ENCODE measurements at places on chromosomes 7 and 10.
A peak's percentile ranks its signal among the peaks of the same experiment; 100 is the strongest.

DNA sequence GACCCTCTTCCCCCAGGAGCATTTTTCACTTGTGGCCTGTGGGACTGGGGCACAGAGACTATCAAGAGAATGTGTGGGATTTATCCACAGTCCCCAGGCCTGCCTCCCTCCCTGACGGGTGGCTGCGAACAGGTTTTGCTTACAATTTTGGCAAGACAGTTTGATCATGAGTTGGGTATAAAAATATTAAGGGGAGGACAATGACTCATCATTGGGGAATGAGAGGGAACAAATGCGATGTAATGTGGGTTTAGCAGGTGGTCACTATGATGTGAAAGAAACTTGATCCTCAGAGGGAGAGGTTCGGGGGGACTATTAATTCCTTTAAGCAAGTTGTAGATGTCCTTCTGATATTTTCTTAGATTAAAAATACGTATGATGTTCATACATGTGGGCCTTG, 52.2 kb downstream of the EMX2 start:
- H3K27me3 ChIP-seq: peaks cover 44% of the 10 kb centered on the region
- H3K4me1 ChIP-seq: no peaks in the 10 kb centered on the region
- DNase-seq: no peak
- H3K36me3 ChIP-seq: no peaks in the 10 kb centered on the region

DNA sequence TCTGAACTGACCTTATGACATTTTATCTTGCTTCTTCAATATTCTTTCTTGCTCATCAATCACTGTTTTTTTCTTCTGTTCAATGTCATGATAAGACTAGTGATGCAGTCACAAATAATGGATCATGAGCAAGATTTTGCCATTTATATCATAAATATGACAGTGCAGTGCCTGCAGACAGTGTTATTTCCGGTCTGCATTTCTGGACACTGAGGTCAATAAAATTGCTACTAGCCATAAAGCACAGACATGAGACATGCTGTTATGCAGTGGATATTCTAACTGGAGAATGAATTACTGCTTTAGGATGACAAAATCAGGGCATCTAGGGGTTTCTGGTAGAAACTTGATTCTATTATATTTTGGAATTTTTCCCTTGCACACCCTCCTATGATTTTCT, 1509.7 kb upstream of the LRRTM3 start:
- DNase-seq: no peak
- H3K27ac ChIP-seq: no peak overlapping the region
- no peaks in the 10 kb centered on the region for H3K36me3 ChIP-seq
- no peaks in the 10 kb centered on the region for H3K4me1 ChIP-seq

DNA sequence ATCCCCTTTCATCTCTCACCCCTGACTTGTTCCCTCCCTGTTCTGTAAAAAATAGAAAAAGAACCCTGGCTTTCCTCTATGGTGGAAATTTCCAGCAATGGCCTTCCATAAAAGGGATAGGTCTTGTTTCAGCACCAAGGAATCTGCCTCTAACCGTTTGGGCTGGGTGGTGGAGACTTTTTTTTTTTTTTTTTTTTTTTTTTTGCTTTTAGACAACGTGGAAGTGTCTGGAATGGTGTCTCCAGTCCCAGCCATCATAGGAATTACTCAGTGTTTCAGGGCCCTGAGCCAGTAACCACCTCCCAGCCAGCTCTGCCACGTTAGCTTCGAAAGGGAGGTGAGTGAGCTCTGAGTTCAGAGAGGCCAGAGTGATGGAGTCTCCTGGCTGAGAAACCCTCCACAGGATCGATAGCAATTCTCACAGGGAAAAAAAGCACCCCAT, 97.3 kb upstream of the COL1A2 start:
- no peak overlapping the region for H3K4me3 ChIP-seq
- DNase-seq: no peak
- no peaks in the 10 kb centered on the region for H3K4me1 ChIP-seq
- H3K36me3 ChIP-seq: no peaks in the 10 kb centered on the region
- H3K27me3 ChIP-seq: peaks cover 14% of the 10 kb centered on the region

- no peaks in the 10 kb centered on the region for H3K27me3 ChIP-seq
- peaks cover 79% of the 10 kb centered on the region for H3K4me1 ChIP-seq
- H3K27ac ChIP-seq: no peak overlapping the region
- peaks cover 66% of the 10 kb centered on the region for H3K36me3 ChIP-seq
- H3K4me3 ChIP-seq: no peak overlapping the region
Observed at GRCh38 chr10:22708772-22709171, 5.6 kb downstream of the PIP4K2A start.

- no peak for DNase-seq
- H3K4me1 ChIP-seq: no peaks in the 10 kb centered on the region
- no peak overlapping the region for H3K27ac ChIP-seq
- no peak overlapping the region for H3K4me3 ChIP-seq
- H3K27me3 ChIP-seq: no peaks in the 10 kb centered on the region
Observed at GRCh38 chr7:30559611-30560010, 35.1 kb upstream of the GARS1 start.

GRCh38 chr10:113047605-113047962, 97.5 kb downstream of the TCF7L2 start:
- no peak for DNase-seq
- peaks cover under 1% of the 10 kb centered on the region for H3K27me3 ChIP-seq
- no peak overlapping the region for H3K4me3 ChIP-seq
- no peaks in the 10 kb centered on the region for H3K36me3 ChIP-seq

GRCh38 chr10:132487241-132488135, 50.1 kb upstream of the INPP5A start:
- no peak overlapping the region for H3K4me3 ChIP-seq
- no peaks in the 10 kb centered on the region for H3K27me3 ChIP-seq
- DNase-seq: no peak
- no peak overlapping the region for H3K27ac ChIP-seq

DNA sequence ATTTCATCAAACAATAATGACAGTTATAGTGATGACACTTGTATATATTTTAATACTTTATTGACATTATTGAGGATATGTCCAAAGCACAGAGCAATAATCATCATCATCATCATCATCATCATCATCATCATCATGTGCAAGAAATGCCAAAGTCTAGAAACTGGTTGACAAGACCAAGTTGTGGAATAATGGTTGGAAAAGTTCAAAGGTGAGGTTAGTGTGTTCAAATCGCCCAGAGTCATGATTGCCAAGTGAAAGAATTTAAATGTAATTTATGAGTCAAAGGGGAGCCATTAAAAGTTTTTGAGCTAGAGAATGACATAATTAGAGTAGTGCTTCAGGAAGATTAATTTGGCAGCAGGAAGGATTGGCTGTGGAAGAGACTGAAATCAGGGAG, 852.4 kb downstream of the SORCS1 start:
- no peak overlapping the region for H3K27ac ChIP-seq
- no peaks in the 10 kb centered on the region for H3K4me1 ChIP-seq
- no peaks in the 10 kb centered on the region for H3K36me3 ChIP-seq
- no peak for DNase-seq
- no peaks in the 10 kb centered on the region for H3K27me3 ChIP-seq

- peak; percentile 38 for DNase-seq
- H3K27me3 ChIP-seq: peaks cover 66% of the 10 kb centered on the region
- peak overlapping the region; percentile 50 for H3K27ac ChIP-seq
Observed at GRCh38 chr10:125064681-125065492, 95.5 kb downstream of the CTBP2 start.

GRCh38 chr7:64516451-64516850, 46.4 kb downstream of the ZNF680 start:
- no peak for DNase-seq
- no peak overlapping the region for H3K4me3 ChIP-seq
- no peak overlapping the region for H3K27ac ChIP-seq
- H3K27me3 ChIP-seq: no peaks in the 10 kb centered on the region
- peaks cover 81% of the 10 kb centered on the region for H3K36me3 ChIP-seq

- H3K4me3 ChIP-seq: no peak overlapping the region
- no peaks in the 10 kb centered on the region for H3K36me3 ChIP-seq
- H3K27ac ChIP-seq: no peak overlapping the region
- DNase-seq: no peak
- peaks cover 29% of the 10 kb centered on the region for H3K27me3 ChIP-seq
Observed at GRCh38 chr10:93190372-93190771, 116.7 kb downstream of the CYP26A1 start.

- no peak for DNase-seq
- peaks cover 3% of the 10 kb centered on the region for H3K27me3 ChIP-seq
- no peaks in the 10 kb centered on the region for H3K4me1 ChIP-seq
- H3K4me3 ChIP-seq: no peak overlapping the region
- no peak overlapping the region for H3K27ac ChIP-seq
- no peaks in the 10 kb centered on the region for H3K36me3 ChIP-seq
Observed at GRCh38 chr10:131277969-131278368, 33.6 kb downstream of the TCERG1L start.
